SW480 (cell line): ENCODE measurements at places on chromosomes 4 and X.

DNA sequence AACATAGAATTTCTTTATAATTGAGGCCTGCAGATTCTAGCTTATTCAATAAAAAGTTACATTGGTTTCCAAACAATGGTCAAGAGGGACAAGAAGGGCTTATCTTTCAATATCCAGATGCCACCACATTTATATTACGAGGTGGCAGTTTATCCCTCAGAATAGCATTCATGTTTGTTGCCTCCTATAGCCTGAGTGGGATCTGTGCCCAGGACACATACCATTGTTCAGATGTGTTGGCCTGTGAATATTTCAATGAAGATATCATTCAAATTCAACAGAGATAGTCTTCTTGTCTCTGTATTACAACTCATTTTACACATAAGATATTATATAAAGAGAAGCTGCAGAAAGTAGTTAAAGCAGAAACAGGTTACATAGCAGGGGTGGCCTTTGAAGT lies 20.5 kb downstream of the GLRB start:
- no peak for DNase-seq

- DNase-seq = no peak
These were observed 43.8 kb downstream of the RAI2 start for GRCh38 chrX:17817251-17817650.

GRCh38 chr4:3512719-3513118 lies 19.5 kb downstream of the LRPAP1 start:
- no peak for DNase-seq

DNA sequence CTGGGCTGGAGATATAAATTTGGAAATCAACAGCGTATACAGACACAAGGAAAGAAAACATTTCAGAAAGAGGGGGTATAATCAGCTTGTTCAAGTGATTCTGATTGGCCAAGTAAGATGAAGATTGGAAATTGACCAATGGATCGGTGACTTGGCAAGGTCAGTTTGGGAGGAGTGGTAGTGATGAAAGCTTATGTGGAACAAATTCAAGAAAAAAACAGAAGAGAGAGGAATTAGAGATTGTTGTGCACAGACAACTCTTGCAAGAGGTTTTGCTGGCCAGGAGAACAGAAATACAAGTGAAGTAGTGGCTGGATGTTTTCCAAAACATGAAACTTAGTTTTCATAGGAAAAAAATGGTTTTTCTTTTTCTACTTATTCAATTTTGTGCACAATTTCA lies 16.3 kb downstream of the CD38 start:
- DNase-seq = no peak

DNA sequence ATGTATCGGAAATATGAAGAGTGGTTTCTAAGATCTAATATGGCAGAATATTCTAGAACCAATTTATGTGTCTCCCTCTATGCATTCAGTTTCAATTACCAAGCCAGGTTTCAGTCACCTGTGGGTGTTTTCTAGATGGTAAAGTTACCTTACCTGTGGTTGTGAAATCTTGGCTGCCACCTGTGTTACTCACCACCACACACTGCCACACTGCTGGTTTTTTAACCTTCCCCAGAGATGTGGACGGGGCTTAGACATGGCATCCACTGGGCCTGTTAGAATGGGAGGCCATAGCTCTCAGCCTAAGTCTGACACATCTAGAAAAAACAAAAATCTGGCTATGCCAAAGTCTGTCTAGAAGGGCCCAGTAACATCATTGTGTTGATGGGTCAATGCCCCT lies 896.5 kb upstream of the PABPC4L start:
- DNase-seq = no peak

GRCh38 chr4:101153653-101154052 lies 193.7 kb downstream of the PPP3CA start:
- no peak for DNase-seq

DNA sequence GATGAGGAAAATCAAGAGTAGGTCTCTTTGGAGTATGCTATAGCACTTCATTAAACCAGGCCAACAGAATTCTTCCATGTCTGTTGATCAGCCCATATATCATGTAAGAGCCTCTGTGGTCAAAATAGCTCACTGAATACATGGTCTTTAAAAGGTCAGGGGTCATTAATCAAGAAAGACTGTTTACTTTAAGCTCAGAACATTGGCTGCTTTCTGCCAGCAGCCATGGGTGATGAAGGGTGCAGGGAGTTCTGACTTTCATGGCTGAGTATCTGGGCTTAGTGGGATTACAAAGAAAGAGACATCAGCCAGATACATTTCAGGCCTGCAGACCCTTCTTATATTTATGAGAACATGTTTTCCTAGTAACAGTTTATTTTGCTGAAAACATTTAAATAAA lies 7.1 kb upstream of the C4orf54 start:
- no peak for DNase-seq

DNA sequence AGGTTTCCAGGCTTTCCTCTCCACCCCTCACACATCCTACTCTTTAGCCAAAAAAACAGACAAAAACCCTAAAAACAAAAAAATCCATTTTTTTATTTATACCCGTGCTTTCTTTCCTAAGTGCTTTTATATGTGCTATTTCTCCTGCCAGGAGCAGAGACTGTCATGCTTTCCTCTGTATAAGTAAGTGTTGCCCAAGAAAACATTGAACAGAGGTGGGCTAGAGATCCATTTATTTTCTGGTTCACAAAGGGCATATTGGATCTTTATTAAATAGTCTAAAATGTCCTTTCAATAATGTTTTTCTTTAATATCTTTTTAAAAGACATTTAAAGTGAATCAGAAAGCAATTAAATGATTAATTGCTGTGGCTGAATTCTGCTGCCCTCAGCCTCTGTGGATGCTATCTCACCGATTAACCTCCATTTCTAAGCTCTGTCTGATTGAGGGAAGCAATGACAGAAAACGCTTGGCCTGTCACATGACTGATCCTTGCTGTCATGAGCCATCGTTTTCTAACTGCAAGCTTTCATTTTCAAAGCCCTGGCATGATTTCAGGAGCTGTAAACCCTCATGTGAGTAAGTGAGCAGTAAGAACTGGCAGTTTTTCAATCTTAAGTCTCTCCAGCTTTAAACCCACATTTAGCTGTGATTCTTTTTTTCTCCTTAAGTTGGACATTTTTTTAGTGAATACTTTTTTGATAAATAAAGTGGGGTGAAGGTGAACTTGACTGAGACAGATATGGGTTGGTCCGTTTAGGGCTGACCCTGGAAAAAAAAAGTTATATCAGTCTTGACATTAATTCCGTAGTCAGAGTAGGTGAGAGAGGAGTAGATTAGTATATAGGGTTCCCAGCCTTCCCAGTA lies 180.7 kb upstream of the PGRMC2 start:
- no peak for DNase-seq

DNA sequence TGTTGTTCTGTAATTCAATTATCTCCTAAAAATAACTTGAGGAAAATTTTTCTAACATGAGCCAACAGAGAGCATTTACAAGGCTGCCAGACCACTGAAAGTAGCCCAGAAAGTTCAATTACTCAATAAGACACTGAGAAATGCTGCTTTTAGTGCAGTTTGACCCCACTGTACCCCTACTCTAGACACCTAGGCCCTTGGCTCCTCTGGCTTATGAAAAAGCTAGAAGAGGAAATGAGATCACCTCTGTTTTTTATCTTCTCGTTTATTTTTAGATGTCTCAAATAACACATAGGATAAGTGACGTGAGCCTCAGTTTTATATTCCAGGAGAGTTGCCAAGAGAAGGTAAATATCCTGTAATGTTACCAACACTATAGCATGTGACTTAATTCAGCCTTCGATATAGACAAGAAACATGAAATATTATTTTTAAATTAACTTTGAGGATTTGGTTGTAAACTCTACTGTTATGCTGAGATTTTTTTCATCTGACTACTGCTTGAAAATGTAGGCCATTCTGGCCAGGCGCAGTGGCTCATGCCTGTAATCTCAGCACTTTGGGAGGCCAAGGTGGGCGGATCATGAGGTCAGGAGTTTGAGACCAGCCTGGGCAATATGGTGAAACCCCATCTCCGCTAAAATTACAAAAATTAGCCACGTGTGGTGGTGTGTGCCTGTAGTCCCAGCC lies 24.4 kb downstream of the TNIP3 start:
- DNase-seq = no peak

GRCh38 chrX:118884552-118885138 lies 61.0 kb downstream of the ZCCHC12 start:
- DNase-seq = no peak

- no peak for DNase-seq
These were observed 10.2 kb upstream of the N4BP2 start for GRCh38 chr4:40046311-40046980.

DNA sequence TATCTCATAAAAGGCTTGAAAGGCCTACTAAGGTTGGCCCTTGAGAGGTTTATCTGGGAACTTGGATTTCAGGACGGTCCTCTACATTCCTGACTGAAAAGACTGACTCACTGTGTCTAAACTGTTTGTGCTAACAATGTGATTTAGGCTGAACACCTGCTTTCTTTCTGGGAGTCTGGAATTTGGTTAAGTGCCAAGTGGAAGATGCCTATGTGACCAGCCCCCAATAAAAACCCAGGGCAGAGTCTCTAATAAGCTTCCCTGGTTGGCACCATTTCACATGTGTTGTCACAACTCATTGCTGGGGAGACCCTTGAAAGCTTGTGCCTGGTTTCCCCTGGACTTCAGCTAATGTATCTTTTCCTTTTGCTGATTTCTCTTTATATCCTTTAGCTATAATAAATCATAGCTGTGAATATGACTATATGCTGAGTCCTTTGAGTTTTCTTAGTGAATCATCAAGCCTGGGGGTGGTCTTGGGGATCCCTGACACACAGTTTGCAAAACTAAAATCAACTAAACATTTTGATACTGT lies 55.1 kb downstream of the GPR82 start:
- DNase-seq = peak; percentile 45

DNA sequence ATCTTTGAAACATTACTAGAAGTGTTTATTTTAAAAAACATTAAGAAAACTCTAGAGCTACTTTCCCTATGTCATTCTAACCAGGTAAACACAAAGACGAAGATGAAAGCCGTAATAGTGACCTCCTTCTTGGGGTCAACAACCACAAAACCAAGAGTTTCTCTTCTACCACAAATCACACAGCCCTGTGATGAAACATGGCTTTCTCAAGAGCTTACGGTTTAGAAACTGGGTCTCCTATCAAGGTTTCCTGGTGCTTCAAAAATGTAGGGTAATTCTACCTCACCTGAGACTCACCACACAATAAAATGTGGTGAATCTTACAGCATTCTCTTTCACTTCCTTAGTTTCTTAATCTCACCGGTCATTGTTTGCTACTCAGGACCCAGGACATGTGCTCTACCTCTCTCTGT lies 50.9 kb downstream of the CORIN start:
- DNase-seq = peak; percentile 46

DNA sequence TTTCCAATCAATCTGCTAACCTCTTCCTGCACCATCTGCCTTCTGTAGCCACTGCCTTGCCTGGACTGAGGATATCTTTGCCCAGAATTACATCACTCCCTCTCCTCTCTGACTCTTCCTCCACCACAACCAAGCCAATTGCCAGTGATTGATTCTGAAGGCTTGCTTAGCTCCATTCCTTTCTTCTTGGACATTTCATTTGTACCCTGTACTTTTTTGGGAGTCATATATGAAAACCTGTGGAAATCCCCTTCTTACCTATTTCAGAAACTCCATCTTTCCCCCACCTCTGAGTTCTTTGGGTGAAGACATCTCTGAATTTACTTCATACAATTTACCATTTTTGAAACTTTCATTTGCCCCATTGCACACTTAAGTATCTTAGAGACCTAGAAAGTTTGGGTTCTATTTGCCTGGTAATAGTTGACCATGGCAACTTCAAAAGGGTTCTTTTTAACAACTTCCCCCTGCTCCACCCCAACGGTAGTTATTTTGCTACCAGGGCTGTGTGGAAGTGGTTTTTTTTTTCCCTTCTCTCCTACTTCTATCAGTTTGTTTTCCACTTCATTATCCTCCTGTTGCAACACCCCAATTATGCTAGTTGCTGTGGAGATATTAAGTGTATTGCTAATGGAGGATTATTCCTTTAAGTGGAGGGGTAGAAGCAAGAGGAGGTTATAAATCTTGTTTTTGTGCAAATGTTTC lies 14.3 kb downstream of the SGMS2 start:
- no peak for DNase-seq

- no peak for DNase-seq
These were observed 29.0 kb upstream of the ERVMER34-1 start for GRCh38 chr4:52780206-52780605.

GRCh38 chr4:123421937-123422781 lies 25.6 kb downstream of the SPRY1 start:
- no peak for DNase-seq

DNA sequence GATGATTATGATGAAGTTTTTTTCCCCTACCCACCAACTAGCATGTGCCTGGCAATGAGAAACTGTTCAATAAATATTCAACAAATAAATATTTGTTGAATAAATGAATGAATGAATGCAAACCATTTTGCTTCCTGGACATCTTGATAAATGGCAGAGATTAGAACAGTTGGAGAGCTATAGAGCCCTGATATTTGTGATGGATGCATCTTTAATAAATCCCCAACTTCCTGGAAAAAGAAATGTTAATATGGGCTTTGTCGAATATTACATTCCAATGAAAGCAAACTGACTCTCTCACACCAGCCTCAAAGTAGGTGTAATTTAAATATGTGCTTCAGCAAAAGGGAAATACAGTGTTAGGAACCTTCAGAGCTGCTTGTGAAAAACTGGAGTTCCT lies 419.7 kb downstream of the MID1IP1 start:
- DNase-seq = no peak

DNA sequence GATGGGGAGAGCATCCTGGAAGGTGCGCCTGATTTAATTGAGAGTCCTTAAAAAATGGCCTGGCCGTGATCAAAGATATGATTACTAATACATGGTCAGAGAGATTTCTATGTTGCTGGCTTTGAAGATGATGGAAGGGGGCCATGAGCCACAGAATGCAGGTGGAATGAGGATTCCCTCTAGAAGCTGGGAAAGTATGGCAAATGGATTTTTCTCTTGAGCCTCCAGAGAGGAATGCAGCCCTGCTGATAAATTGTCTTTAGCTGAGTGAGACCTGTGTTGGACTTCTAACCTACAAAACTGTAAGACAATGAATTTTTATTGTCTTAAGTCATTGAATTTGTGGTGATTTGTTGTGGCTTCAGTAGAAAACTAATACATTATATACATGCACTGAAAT lies 7.7 kb downstream of the NUDT9 start:
- DNase-seq = no peak

GRCh38 chr4:7506119-7506518 lies 71.4 kb upstream of the PSAPL1 start:
- DNase-seq = no peak

DNA sequence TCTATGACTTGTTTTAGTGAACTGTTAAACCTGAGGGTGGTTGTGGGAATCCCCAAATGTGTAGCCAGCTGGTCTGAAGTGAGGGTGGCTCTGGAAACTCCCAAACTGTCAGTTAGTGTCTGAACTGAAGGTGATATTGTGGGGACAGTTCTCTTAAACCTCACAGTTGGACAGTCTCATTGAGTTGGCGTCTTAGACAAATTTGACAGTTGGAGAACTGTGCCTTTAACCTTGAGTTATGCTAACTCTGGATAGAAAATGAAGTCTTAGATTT lies 20.7 kb upstream of the CTSO start:
- no peak for DNase-seq

DNA sequence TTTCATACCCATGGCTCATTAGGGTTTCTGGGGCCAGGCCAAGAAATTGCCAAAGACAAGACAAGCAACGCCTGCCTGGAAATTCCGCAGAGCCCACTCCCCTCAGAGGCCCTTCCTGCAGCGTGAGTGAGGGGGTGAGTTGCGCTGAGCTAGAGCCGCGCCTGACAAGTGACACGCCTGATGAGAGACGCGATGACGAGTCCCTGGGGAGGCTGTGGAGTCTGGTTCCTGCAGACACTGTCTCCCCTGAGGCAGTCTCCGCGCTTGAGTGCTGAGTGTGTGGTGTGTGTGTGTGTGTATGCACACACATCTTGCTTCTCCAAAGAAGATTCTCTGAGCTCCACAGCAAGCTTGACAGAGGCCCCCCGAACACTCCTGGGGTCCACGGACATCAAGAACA lies 269.8 kb downstream of the BCOR start:
- no peak for DNase-seq
